ENCODE measurements at places on chromosomes 16 and 17.

- DNase-seq = no peak
Measured at GRCh38 chr16:49924078-49924477, 68.2 kb upstream of the ZNF423 start.

DNA sequence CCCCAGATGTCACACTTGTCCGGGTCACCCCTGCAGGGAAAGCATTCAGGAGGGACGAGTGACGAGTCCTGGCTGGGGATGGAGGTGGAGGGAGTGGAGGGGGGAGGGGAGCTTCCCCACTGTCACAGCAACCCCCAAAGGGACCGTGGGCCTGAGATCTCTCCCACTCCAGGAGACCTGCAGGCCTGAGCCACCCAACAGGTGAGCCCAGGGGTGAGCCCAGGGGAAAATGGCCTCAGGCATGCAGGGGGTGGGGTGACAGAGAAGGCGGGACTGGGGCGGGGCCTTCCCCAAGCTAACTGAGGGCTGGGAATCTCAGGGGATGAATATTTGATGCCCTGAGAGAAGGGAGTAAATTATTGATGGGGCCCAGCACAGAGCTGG lies 2.4 kb downstream of the USH1G start:
- DNase-seq = no peak

- DNase-seq = no peak
Measured at GRCh38 chr16:13150181-13150885, 248.9 kb downstream of the SHISA9 start.

DNA sequence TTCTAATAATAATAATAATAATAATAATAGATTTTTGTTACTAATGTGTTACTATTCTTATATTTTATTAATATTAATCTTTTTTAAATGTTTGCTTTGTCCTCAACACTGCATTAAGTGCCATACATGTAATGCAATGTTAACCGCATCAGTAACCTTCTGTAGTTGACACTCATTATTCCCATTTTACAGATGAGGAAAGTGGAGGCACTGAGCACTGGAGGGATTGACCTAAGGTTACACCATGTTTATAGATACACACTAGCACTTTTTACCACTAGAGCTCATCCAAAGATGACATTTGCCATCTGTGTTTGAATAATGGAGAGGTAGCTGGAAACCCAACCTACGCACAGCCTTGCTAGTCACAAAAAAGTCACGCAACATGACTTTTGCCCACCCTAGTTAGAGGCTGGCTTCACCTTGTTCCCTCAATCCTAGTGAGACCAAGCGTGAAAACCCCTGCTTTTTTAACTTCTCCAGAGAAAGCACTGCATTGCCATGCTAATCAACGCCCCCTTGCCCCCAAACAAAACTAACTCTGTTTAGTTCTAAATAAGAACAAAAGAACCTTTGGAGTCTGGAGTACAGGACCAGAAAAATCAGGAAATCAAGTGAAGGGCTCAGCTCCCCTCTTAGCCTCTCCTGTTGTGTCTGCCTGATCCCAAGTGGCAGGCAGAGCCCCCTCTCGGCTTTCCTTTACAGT lies 2.3 kb downstream of the ARSG start:
- no peak for DNase-seq

DNA sequence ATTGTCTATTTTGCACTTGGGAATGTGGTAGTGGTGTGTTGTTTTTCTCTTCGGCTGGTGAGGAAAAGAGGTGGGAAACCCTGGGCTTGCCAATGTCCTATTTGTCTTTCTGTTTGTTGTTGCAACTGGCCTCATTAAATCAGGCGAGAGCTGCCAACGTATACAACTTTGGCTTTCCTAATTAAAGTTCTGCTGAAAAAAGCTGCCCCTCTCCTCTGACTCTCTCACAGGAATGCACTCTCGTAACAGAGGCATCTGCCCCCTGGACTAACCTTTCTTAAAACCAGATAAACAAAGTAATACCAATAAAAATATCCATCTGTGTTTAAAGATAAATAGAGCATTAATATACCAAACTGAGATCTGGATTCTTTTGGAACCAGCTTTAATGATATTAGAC lies 7.8 kb downstream of the CDRT15 start:
- DNase-seq = peak; percentile 80

GRCh38 chr16:4796982-4797804 lies 2.0 kb downstream of the SMIM22 start:
- DNase-seq = no peak

GRCh38 chr17:72924196-72924595 lies 168.3 kb downstream of the SLC39A11 start:
- DNase-seq = no peak

- DNase-seq = no peak
Measured at GRCh38 chr17:34634551-34635160, 55.3 kb downstream of the TMEM132E start.

GRCh38 chr17:60086818-60087591 lies 8.3 kb upstream of the HEATR6 start:
- DNase-seq = no peak

GRCh38 chr17:62931101-62931500 lies 34.9 kb upstream of the TANC2 start:
- DNase-seq = no peak

GRCh38 chr16:51464996-51465395 lies 313.9 kb upstream of the SALL1 start:
- peak; percentile 16 for DNase-seq

GRCh38 chr16:78705694-78706093 lies 606.2 kb downstream of the WWOX start:
- DNase-seq = no peak

DNA sequence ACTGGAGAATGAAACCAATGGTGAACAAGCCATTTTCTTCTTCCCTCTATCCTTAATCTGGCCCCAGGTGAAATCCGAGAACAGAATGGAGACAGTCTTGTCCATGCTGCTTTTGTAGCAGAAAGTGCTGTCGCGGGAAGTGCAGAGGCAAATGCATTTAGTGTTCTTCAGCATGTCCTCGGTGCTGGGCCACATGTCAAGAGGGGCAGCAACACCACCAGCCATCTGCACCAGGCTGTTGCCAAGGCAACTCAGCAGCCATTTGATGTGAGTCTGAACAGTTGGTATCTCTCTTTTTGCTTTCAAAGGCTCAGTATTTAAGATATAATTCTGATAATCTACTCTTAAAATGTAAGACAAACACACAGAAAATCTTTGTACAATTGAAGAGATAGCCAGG lies 18.7 kb downstream of the UQCRC2 start:
- DNase-seq = no peak

DNA sequence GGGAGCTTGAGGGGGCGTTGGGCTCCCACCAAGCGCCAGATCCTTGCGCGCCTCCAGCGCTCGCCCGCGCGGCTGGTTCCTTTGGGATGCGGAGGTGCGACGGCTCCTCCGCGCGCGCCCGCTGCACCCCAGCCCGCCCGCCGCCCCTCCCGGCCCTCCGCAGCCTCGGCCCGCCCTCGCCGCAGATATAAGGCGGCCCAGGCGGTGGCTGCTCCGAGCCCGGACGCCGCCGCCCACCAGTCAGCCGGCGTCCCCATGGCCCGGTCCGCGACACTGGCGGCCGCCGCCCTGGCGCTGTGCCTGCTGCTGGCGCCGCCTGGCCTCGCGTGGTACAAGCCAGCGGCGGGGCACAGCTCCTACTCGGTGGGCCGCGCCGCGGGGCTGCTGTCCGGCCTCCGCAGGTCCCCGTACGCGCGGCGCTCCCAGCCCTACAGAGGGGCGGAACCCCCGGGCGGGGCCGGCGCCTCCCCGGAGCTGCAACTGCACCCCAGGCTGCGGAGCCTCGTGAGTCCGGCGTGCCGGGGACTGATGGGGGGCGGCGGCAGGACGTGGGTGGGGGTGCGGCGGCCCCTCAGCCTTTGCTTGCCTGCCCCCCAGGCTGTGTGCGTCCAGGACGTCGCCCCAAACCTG lies at the start of gene NPB:
TSS of gene NPB (plus strand) at position 216 of the 630 bp plus-strand sequence. CDS start at position 256, 40 bp downstream.
- no peak for DNase-seq

- no peak for DNase-seq
Measured at GRCh38 chr17:11028349-11028748, 190.5 kb upstream of the PIRT start.

DNA sequence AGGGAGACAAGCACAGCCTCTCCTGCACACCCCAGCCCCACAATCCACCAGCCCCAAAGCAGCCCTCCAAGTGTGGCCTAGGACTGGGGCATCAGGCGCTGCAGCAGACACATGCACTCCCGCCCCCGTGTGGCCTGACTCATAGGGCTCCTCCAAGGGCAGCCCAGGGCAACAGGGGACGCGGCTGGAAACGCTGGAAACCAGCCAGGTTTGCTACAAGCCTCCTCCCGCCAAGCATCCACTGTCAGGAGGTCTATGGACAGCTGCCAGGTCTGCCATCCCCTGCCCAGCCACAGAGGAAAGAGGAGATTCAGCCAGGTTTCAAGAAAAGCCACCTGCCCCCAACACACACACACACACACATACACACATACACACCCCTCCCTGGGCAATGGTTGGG lies 25.8 kb downstream of the SRCIN1 start:
- no peak for DNase-seq

DNA sequence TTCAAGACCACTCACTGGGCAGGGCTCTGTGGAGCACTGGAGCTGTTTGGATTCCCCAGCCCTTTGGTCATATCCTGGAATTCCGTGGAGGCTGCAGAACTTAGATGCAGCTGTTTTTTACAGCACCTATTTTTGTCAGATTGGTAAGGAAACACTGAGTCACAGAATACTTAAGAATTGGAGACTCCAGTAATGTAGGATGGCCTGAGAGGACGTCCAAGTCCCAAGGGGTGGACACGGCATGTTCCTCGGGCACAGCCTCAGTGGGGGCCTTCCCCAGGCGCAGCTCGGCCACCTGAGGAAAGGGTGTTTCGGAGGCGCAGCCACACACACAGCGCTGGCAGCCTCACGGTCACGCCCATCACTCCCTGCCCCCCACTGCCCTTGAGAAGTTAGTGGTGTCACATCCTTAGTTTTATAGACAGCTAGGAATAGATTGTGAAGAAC lies 14.8 kb downstream of the PLD6 start:
- DNase-seq = peak; percentile 55

DNA sequence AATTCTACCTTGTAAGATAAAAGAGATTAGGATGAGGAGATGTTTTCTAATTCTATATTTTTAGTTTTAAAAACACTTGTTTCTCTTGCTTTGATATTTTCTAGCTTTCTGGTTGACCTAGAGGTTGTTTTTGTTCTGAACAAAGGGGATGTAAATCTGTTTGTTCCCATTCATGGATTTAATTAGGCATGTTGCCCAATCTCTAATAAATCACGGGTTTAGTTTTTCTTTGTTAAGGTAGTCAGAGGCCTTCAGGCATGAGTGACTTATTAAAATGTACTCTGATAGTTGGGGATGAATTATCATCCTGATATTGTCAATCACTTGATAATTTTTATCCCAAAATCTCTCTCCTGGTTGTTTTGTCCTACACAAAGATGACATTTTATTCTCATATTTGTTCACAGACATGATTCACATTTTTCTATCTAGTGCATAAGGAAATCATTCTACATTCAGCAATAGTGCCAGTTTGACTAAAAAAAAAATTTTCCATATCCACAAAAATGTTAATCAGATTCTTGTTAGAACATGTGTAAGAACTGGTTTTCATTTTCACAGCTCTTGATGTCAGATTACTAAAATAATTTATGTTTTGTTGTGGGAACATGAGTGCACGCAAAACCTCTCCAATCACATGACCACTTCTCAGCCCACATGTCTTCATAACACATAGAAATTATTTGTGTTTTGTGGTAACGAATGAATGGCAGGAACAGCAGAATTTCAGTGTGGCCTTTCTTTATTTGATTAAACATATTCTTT lies 95.7 kb upstream of the AKTIP start:
- DNase-seq = no peak

GRCh38 chr17:19238167-19238505 lies 970 bp downstream of the EPN2 start:
- DNase-seq = no peak

GRCh38 chr17:55612691-55613141 lies 101.5 kb upstream of the SMIM36 start:
- DNase-seq = no peak

DNA sequence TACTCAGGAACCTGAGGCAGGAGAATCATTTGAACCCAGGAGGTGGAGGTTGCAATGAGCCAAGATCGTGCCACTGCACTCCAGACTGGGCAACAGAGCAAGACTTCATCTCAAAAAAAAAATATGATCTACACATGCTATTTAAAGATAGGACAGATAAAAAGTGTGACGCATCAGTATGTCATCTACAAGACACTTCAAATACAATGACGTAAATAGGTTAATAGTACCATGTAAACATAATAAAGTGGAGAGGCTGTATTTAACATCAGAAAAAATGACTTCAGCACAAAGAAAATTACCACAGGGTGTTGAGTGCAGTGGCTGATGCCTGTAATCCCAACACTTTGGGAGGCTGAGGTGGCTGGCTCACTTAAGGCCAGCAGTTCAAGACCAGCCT lies 20.2 kb downstream of the ZNF778 start:
- DNase-seq = no peak

DNA sequence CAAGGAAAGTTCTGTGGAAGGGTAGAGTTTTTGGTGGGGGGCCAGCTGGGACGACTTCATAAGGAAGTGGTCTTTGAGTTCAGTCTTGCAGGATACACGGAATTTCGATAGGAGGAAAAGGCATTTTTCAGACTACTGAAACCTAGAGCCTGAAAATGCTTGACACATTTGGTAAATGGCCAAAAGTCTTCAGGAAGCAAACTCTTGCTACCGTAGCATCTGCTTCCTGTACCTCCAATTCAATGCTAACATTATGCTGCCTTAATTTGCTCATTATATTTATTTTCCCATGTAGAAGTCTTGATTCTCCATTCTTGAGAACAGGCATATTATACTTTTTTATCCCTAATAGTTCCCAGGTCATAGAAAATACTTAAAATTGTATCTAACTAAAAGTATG lies 129.3 kb upstream of the MED13 start:
- no peak for DNase-seq

DNA sequence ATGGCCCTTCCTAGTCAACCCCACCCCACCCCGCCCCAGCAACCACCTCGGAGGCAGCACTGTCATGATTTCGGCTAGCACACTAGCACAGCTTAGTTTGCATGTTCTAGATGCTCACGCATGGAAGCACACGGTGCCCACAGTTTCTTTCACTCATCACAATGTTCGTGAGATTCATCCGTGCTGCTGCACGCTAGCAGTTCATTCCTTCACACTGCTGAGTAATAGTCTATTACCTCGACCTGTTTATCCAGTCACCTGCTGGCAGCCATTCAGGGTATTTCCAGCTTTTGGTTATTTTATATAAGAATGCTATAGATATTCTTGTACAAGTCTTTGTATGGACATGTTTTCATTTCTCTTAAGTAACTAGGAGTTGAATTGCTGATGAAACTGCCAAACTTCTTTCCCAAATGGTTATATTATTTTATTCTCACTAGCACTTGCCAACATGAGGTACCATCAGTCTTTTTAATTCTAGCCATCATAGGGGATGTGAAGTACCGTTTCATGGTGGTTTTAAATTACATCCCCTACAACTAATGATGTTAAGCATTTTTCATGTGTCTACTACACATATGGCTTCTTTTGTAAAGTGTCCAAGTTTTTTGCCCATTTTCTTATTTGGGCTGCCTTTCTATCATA lies 75.7 kb downstream of the CYTH1 start:
- DNase-seq = no peak

- peak; percentile 41 for DNase-seq
Measured at GRCh38 chr17:57370037-57370581, 113.8 kb downstream of the MSI2 start.

GRCh38 chr16:1800701-1801100 lies 7.2 kb upstream of the IGFALS start:
- no peak for DNase-seq
